Activated naive CD4-positive, alpha-beta T cell treated with anti-CD3 and anti-CD28 coated beads for 36 hours (primary cell): ENCODE measurements at places on chromosomes 2 and 18.

- DNase-seq = no peak
Measured at GRCh38 chr2:58268685-58269084, 27.6 kb upstream of the FANCL start.

- no peak for DNase-seq
Measured at GRCh38 chr2:43897492-43897891, 58.7 kb downstream of the ABCG8 start.

DNA sequence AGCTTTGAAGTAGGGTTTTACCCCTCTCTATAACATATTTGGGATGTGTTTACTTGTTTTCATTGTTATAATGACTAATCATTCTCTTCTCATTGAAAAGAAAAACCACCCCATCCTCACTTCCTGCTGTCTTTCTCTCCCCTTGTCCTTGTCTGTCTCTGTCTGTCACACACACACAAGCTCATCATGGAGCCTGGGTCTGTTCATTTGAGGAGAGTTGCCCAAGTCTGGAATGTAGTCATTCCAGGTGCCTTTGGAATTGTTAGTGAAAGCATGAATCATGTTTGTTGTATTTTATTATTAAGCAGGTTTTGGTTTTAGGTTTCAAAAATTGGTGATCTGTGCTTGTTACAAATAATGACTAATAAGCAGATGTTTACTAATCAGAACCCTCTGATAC, 133.5 kb upstream of the IL1R2 start:
- DNase-seq = no peak

DNA sequence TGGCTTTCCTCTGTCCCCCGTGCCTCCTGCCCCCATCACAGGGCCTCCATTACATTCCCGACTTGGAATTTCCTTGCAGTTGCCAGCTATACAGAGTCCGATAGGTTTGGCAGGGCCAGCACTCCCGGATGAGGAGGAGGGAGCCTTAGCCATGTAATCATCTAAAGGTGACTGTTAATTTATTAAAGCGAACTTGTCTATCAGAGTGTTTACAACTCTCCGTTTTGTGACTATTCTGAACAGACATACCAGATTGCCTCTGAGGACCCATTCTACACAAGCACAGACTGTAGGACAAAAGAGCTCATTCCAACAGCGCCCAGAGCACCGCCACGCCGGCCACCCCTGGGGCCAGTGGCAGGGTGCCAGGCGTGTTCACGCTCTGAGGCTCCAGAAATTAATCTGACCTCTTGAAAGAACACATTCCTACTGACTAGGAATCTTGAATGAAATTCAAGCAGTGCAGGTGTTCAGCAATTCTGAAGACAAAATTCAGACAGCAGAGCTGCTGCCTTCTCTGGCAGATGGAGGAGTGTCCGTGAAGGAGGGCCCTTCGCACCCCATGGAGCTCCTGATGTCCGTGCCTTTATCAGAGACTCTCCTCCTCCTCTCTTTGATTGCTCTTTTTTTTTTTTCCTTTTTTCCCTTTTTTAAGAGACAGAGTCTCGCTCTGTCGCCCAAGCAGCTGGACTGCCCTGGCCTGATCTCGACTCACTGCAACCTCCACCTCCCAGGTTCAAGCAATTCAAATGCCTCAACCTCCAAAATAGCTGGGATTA, 58.1 kb upstream of the RALBP1 start:
- no peak for DNase-seq

- no peak for DNase-seq
Measured at GRCh38 chr2:20468549-20469500, 22.0 kb downstream of the RHOB start.

GRCh38 chr2:85012855-85013254, 41.9 kb downstream of the KCMF1 start:
- DNase-seq = no peak

GRCh38 chr2:195613922-195614321, 43.1 kb upstream of the SLC39A10 start:
- peak; percentile 12 for DNase-seq

GRCh38 chr18:37122877-37123276, 293.9 kb downstream of the KIAA1328 start:
- DNase-seq = no peak

DNA sequence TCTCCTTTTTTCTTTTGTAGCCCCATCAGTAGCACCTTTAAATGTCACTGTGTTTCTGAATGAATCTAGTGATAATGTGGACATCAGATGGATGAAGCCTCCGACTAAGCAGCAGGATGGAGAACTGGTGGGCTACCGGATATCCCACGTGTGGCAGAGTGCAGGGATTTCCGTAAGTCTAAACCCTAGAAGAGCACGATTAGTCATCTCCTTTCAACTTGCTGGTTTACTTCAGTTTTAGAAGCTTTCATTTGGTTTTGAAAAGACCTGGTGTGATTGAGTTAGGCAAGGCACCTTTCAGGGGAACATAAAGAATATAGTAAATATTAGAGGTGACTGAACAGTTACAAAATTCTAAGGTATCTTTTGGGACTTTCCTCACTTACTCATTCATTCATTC, 72.2 kb upstream of the TMEM87B start:
- DNase-seq = peak; percentile 47

DNA sequence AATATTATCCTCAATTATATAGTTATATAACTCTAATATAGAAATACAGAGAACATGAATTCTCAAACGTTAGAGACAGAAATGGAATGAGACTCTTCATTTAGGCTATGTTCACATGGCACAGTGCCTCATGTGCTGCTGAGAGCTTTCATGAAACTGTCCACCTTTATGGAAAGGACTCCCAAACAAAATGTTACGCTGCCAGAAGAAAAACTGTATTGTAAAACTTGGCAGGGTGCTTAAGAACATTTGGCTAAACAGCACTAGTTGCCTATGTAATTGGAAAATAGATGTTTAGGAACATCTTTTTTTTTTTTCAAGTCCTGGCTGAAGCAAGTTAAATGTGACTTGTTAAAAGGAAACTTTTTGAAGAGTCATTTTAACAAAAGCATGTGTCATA, 396.0 kb downstream of the ERBB4 start:
- no peak for DNase-seq

GRCh38 chr2:59655809-59656208, 897.6 kb downstream of the BCL11A start:
- no peak for DNase-seq

DNA sequence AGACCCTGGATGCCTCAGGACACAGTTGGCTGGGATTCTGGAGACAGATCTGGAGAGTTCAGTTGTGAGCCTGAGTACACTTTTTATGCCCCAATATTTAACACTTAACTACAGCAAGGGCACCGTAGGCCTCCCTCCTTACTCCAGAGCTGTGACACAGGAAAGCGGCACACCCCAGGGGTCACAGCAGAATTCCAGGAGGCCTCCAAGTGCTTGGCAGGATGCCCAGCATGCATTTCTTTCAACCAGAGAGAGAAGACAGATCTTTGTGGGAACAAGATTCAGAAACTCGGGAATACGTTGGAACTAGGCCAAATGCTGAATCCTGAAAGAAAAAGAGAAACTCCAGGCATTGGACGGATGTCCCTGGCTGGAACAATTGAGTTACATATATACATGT, 199.2 kb upstream of the NT5C1B start:
- DNase-seq = no peak

DNA sequence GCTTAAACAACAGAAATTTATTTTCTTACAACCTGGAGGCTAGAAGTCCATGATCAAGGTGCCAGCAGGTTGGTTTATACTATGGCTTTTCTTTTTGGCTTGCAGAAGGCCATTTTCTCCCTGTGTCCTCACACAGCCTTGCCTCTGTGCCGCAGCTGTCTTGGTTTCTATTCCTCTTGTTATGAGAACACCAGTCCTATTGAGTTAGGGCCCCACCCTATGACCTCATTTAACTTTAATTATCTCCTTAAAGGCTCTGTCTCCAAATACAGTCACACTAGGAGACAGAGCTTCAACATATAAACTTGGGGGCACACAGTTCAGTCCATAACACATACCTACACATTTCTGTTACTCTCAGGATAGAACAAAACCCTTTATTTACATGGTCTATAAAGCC, 17.3 kb upstream of the RHOB start:
- DNase-seq = no peak

GRCh38 chr2:198438331-198438730, 633.9 kb downstream of the PLCL1 start:
- no peak for DNase-seq

GRCh38 chr18:79875931-79876461, 75.5 kb downstream of the SLC66A2 start:
- no peak for DNase-seq

DNA sequence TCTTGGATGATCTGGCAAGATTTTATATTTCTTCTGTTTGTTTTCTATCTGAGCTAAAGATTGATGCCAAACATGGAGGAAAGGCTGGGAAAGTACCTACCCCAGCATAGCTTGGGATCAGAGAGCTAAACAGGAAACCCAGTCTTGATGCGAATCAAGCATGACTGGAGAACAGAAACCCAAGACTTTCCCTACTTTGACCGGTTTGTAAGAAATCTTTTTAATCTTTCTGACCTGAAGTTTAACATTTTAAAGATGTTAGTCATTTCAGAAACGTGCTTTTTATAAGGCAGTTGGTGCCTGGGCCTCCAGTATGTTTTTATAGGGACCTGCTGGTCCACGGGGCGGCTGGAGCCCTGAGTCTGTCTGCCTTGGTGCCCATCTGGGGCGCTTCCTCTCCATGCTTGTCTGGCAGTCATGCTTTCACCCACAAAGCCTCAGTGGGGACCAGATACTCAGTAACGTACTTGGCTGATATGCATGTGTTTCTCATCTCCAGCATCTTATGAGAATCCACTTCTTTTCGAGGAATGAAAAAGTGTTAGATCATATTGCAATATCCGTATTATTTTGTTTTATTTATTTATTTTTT, 266.5 kb downstream of the PTGR3 start:
- DNase-seq = peak; percentile 49

- no peak for DNase-seq
Measured at GRCh38 chr2:27152796-27153464, 4.1 kb downstream of the TCF23 start.

DNA sequence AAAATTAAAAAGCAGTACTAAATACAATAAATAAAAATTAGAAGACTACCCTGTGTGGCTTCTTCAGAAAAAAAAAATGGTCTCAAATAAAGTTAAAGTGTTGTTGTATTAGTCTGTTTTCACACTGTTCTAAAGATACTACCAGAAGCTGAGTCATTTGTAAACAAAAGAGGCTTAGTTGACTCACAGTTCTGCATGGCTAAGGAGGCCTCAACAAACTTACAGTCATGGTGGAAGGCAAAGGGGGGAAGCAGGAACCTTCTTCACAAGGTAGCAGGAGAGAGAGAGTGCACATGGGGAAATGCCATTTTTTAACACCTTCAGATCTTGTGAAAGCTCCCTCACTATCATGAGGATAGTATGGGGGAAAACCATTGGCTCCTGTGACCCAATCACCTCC, 612.8 kb downstream of the RNF144A start:
- DNase-seq = peak; percentile 34

GRCh38 chr2:172613615-172614231, 57.8 kb downstream of the PDK1 start:
- no peak for DNase-seq
